Subcutaneous adipose tissue (tissue), 4 donors: ENCODE measurements at places on chromosomes 3 and 15. TPM values are rescaled to one million over a fixed set of nuclear protein-coding genes. Genes with fewer than 3 reads are reported as not detected.

Gene KLHL25
- total RNA-seq, result 61.2 TPM

Gene PDIA3
- total RNA-seq, result 129 TPM

Gene MUC20
- 2.9 TPM for total RNA-seq

Gene SLC12A8
- total RNA-seq, result not detected
